ENCODE measurements at places on chromosomes 16 and 17.
A peak's percentile ranks its signal among the peaks of the same experiment; 100 is the strongest.

GRCh38 chr17:53122966-53123365, 699.8 kb upstream of the KIF2B start:
- DNase-seq: no peak

DNA sequence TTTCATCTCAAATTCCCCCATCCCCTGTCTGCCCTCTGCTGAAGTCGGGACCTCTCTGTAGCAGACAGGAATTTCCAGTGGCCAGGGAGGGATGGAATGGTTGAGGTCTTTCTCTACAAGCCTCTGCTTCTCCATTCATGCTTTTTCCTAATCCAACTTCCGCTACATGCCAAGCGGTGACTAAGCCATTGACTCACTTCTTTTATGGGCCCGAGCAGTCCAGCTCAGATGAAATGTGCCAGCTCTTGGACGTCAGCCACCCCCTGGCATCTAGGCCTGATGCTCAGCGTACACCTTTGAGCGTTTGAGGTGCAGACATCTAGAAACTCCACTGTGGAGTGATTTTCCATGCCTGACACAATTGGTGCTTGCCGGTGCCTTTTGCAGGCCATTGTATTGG, 40.7 kb upstream of the GPR139 start:
- no peak for DNase-seq

DNA sequence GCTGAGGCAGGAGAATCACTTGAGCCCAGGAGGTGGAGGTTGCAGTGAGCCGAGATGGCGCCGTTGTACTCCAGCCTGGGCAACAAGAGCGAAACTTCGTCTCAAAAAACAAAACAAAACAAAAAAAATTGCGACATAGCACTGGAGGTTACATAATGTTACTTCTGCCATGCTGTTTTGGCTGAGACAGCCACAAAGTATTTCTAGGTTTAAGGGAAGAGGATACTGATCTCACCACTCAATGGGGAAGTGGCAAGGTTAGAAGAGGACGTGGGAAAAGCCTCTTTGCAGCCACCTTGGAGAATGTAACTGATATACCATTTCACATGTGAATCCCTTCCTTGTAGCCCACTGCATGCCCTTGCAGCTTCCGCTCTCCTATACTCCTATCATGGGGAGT, 131.2 kb upstream of the NLRP1 start:
- DNase-seq: no peak

DNA sequence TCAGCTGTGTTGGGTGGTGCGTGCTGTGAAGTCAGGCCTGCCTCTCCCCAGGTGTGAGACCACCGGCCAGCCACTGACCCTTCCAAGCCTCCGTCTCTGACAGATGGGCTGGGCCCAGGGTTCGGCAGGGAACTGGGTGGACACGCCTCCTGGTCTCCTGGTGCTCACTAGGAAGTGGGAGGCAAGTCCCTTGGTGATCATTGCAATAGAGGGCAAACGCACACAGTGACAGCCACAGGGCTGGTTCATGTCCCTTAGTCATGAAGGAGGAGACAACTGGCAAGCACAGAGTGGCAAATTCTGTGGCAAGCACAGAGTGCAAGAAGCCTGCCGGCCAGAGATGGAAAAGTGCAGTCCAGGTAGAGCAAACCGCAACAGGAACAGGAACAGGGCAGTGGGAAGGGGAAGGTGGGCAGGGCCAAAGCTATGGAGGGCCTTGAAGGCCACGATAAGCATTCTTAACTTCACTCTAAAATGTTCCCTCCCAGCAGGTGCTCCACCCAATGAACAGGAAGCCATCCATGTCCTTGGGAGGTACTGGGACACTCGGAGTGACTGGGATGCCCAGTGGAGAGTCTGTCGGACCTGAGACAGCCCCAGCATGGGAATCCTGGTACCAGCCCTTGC, 21.9 kb downstream of the USP7 start:
- DNase-seq: no peak

GRCh38 chr16:46709469-46710005, 20.1 kb downstream of the ORC6 start:
- DNase-seq: no peak

- peak; percentile 16 for DNase-seq
Observed at GRCh38 chr16:15592324-15592723, 50.6 kb downstream of the MARF1 start.

- no peak for DNase-seq
Observed at GRCh38 chr16:51458356-51459140, 307.5 kb upstream of the SALL1 start.

DNA sequence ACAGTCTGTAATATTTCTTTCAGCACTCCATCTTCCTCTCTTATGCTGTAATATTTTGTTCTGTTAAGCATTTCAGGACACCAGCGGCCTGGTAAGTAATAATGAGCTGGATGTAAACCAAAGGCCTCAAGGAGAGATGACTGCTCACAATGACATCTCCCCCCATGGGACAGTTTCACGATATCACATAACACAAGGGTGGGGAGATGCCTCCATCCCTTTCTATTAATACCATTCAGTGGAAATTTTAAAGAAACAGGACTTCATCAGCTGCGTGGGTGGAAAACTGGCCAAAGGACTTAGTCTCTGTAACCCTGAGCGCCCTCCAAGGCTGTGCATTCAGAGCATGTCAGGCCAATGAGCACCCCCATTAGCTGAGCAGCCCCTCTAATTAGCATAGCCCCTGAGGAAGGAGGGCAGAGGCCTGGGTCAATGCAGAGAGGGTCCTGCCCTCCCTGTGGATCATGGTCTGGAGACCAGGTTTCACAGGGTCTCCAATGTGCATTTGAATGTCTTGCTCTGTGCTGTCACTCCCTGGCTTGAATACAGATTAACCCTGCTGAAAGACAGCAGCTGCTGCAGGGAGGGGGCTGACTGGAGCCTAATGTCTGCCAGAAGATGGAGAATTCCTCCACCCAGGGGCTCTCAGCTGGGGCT, 156.4 kb downstream of the HS3ST2 start:
- no peak for DNase-seq

- no peak for DNase-seq
Observed at GRCh38 chr17:35934760-35935159, 4.2 kb upstream of the RDM1 start.

- DNase-seq: no peak
Observed at GRCh38 chr16:20747030-20747816, 5.6 kb upstream of the THUMPD1 start.

DNA sequence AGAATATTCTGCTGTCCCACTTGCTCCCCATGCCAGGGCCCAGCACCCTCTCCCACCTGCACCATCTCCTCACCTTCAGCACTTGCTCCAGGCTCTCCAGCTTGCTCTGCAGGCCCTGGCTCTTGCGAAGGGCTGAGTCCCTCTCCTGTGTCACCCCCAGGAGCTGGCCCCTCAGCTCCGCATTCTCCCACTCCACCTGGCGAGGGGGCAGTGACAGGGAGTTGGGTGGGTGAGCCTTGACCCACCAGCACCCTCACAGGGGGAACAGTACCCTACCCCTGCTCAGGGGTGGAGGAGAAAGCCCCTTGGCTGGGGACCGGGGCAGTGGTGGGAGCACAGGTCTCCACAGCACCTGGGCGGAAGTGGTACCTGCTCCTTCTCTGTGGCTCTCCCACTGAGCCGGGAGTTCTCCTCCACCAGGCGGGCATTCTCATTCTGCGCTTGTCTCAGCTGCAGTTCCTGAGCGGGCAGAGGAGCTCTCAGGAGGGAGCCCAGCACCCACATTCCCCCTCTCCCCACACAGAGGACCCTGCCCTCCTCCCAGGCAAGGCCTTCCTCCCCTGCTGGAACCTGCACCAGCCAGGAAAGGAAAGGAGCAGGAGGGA, 5.9 kb downstream of the TSPOAP1 start:
- no peak for DNase-seq

DNA sequence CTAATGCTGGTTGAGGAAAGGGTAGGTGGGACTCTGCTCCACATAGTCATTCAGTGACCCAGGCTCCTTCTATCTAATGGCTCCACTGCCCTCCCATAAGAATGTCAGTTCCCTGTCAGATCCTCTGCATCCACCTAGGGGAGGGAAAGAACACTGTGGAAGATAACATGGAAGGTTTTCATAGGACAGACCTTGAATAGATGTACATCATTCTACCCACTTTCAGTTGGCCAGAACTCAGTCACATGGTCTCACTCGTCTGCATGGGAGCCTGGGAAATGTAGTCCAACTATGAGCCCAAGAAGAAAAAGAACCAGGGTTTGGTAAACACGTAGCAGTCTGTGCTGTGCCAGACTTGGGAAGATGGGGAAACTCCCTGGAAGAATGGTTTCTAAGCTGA, 27.1 kb upstream of the SCNN1B start:
- no peak for DNase-seq

DNA sequence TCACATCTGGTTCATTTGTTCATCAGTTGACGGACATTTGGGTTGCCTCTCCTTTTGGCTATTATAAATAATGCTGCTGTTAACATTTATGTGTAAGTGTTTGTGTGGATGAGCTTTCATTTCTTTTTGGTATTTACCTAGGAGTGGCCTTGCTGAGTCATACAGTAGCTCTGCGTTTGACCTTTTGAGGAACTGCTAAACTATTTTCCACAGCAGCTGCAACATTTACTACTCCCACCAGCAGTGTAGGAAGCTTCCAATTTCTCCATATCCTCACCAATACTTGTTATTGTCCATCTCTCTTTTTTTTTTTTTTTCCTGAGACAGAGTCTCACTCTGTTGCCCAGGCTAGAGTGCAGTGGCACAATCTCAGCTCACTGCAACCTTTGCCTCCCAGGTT, 20.7 kb upstream of the PLCG2 start:
- DNase-seq: no peak

GRCh38 chr16:55527885-55528284, 19.0 kb downstream of the LPCAT2 start:
- DNase-seq: no peak

GRCh38 chr17:1119924-1120323, 59.9 kb downstream of the ABR start:
- no peak for DNase-seq

GRCh38 chr16:62254847-62255246, 218.6 kb upstream of the CDH8 start:
- no peak for DNase-seq

DNA sequence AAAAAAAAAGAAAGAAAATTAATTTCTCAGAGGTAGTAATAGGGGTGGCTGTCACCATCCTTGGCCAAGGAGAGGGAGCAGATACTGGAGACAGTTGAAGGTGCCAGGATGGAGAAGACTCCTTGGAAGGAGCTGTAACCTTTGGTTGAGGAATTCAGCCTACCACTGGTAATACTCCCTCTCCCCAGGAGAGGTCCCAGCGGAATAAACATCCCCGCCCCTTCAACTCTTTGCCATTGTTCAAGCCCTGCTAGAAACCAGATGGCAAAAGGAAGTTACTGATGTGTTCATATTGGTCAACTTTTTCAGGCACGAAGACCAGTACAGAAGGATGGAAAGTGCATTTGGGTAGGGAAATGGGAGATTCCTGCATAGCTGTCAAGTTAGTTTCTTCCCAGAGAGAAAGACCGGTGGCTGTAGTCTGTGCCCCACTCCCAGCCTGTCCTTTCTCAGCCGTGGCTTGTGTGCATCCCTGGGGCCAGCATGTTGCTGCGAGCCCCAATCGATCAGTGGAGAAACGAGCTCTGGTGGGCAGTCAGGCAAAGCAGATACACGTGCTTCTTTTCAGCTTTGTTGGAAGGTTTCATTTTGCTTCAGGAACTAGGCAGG, 612.1 kb downstream of the MAF start:
- no peak for DNase-seq

DNA sequence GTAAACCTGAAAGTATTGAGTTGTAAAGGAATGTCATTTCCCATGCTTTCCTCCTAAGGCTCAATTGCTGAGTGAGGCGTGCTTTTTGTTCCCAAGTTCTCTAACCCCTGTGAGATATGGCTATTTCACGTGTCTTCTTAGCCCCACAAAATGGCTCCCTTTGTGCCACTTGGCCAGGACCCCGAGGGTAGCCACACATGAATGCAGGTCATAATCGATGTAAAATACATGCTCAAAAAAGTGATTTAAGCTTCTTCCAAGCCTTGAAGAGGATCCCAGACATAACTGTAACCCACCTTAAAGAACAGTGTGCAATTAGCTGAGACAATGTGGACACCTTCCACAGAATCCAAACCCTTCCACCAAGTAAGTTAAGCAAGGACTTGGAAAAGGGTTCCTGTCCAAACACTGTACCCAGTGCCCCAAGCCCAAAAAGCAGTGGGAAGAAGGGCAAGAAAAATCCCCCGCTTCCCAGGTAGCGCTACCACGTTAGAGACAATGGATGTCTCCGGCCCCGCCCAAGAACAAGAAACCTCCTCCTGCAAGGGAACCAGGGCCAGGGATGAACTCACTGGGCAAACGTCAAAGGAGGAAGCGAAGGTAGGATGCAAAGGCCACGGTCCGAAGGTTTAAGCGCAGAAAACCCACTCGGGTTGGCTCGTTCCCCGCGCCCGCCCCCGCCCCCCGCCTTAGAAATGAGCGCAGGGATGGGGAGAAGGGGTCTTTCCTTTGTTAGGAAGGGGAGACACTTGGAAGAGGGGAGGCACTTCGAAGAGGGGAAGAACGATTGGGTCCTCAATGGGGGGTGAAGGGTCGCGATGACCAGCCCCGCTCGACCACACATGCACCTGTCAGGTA, 1.2 kb downstream of the JPT1 start:
- peak; percentile 21 for DNase-seq

GRCh38 chr16:72649254-72649944, 398.5 kb downstream of the ZFHX3 start:
- no peak for DNase-seq

DNA sequence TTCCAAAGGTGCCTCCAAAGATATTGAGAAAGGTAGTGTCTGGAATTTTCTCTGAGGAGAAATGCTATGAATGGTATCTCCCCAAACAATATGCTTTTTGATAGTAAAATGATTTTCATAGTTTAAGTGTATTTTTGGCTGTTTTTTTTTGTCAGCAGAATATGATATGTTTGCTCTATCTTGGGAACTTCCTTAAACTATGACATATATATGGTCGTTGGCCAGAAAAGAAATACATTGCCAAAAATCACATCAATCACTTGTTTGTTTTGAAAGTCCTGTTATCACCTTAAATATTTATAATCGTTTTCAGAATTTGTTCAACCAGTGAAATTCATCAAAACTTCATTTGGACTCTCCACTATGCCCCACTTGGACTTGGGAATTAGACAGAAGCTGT, 816.9 kb downstream of the CDH11 start:
- no peak for DNase-seq

- DNase-seq: peak; percentile 11
Observed at GRCh38 chr16:11076259-11077018, 132.1 kb downstream of the CLEC16A start.

DNA sequence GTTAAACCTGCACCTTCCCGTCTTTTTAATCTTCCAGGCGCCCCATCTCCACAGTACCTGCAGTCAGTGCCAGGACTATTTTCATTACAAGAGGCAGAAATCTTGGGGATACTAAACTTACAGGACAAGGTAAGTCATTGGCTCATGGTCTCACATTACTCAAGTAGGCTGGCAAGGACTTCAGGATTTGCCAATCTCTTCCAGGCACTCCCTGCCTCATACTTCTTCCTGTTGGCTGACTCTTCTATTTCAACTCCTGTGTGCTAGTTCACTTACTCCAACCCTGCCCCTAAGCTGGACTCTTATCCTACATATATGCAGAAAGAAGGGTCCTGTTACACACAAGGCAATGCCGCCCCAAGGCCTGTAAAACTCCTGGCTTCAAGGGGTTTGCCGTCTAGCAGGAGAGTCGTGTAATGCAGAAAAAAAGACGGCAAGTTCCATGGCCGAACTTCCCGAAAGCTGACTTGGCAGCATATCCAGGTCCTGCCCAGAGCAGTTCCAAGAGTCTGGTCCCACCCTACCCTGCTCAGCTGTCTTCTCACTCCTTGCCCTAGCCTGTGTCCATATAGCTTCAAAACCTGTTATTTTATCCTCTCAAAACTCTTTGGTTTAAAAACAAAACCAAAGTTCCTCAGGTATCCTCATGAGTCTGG, 14.8 kb downstream of the ERN1 start:
- DNase-seq: no peak

Data from CD4-positive, alpha-beta T cell treated with Interleukin-10 for 1 hour (primary cell).